ENCODE measurements at places on chromosomes 2 and 18.

- peak; percentile 13 for DNase-seq
These were observed 27.6 kb downstream of the BCL11A start for GRCh38 chr2:60525899-60526298.

GRCh38 chr2:139380051-139380450, 599.9 kb upstream of the NXPH2 start:
- DNase-seq = no peak

GRCh38 chr2:28332696-28333095, 60.0 kb upstream of the FOSL2 start:
- no peak for DNase-seq

- DNase-seq = peak; percentile 96
These were observed 4.4 kb downstream of the CCL20 start for GRCh38 chr2:227817850-227818674.

GRCh38 chr2:101766871-101767739, 69.6 kb downstream of the MAP4K4 start:
- no peak for DNase-seq

- no peak for DNase-seq
These were observed 2.2 kb downstream of the NT5DC4 start for GRCh38 chr2:112722816-112723546.

GRCh38 chr18:46888965-46889364, 28.3 kb downstream of the PIAS2 start:
- DNase-seq = no peak

DNA sequence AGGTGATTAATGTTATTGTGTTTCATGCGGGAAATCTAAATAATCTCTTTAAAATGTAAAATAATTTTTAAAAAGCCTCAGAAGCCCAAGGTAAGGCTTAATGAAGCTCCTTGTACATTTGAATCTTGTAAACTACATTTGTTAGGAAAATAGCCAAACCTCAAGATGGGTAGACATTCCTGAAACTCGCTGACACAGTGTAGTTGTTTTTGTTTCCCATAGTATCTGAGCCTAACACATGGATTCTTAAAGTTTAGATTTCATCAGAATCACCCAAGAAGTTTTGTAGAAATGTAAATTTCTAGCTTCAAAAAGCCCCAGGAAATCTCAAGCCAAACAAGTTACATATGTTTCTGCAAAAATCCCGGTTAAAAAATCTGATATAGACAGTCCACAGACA, 1221.1 kb upstream of the ACVR2A start:
- DNase-seq = no peak

GRCh38 chr2:205717999-205718398, 35.7 kb downstream of the NRP2 start:
- no peak for DNase-seq

DNA sequence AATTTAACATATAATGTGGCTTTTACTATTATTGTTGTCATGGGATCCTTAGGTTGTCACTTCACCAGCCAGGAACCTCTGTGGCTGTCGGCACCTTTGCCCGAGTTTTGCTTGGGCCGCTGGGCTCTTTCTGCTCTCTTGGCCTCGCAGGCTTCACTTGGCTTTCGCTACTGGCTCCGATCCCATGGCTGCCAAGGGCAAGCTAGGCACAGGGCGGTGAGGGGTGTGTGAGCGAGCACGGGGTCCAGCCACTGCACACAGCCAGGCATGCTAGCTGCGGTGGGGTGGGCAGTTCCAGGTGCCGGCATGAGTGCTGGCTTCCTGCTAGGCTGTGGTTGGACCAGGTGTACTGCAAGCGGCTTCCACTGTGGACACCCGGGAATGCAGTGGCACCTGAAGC, 23.4 kb upstream of the RAPGEF4 start:
- no peak for DNase-seq
